ENCODE measurements at places on chromosomes 5 and 9.

- DNase-seq = no peak
Observed at GRCh38 chr5:89441965-89442364, 559.0 kb upstream of the MEF2C start.

DNA sequence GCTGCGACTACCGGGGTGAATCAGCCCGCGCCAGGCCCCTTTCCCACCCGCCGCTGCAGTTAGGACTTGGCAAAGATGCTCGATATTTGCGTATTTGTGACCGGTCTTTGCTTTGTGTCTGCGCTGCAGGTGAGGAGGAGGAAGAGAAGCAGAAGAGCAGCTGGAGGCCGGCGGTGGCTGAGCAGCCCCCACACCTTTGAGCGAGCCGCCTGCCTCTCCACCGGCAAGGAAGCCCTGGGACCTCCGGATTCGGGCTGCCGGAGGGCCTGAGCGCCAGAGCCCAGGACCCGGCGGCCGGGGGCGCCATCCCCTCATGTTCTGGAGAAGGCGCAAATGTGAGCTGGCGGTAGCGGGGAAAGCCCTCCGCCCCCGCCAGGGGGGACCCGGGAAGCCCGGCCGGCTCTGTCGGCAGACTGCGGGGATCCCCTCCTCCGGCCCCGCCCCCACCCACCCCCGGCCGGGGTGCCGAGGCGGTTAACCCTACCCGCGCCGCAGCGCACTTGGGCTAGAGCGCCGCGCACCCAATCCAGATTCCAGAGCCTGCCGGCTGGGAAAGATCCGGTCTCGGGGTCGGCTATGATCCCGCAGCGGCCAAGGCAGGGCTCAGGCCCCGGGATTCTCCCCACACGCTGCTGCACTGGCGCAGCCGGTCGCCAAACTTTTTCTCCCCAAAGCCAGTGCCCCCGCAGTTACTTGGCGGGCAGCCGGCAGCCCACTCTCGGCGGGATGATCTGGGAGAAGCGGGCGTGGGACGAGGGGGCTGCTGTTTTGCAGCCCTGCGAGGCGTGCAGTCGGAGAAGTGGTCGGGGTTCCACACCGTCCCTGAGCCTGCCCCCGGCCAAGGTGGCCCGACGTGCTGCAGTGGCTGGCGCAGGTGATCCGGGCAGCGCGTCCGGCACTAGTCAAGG lies 800 bp upstream of the KCNN2 start:
- DNase-seq = no peak

DNA sequence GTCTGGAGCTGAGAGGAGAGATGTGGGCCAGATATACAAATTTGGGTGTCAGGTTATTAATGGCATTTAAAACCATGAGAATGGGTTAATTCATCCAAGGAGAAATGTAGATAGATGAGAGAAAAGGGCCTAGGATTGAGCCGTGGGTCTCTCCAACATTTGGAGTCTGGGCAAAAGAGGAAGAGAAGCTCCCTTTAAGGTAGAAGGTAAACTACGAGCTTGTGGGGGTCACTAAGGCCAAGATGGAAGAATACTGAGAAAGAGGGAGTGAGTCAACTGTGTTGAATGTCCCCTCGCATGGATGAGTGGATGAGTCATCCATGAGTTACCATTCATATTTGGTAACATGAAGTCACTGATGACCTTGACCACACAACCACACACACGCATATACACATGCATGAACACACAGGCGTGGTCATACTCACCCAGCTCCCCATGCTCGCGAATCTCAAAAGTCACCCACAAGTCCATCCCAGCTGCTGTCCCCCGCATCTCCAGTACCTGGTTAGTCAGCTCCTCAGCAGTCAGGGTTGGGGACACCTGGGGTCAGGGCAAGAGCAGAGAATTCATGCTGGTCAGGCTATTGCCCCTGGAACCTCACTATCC lies 6.8 kb upstream of the FCHSD1 start:
- no peak for DNase-seq

GRCh38 chr5:77231471-77232138 lies 21.1 kb downstream of the PDE8B start:
- no peak for DNase-seq

GRCh38 chr9:132873403-132873802 lies 4.7 kb downstream of the AK8 start:
- no peak for DNase-seq

GRCh38 chr9:4287886-4288588 lies 11.8 kb downstream of the GLIS3 start:
- DNase-seq = no peak

DNA sequence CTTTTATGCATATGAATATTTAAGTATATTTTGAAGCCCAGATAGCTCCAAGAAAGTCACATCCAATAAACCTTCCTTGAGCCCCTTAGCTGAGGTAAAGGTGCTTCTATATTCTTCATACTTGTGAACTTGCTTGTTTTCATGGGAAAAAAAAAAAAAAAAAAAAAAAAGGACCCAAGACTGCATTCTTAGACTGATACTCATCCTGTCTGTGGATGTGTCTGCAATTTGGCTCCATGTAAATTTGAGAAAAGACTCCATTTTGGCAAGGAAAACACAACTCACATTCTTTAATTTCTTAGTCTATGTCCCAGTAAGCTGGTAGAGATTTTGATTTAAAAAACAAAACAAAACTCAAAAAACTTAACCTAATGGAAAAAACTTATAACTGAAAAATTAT lies 238.3 kb downstream of the FBXL17 start:
- DNase-seq = no peak

DNA sequence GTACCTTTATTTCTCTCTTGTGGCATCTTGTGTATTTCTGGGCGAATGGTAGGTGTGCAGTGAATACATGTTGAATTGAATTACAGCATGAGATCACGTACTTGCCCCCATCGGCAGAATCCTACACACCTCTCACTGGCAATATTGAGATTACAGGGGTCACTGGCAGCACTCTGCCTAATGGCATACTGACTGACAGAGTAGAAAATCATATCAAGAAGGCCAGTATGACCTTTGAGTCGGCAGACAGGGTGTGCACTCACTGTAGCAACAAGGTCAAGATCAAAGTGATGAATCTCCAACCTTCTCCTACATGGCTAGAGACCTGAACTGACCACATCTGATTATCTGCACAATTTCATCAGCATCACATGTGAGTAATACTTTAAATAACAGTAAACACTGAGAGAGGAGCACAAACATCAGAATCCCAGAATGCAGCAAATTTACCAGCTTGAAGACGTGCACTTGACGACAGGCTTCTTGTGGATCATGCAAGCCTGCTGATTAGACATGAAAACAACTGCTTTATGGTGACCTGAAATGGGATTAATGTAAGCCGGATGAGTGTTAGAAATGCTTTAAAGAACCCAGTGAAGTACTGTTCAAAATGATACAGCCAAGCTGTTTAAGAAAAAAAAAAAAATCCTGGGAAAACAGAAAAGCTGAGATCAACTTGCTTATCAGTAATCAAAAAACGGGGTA lies 267.1 kb upstream of the EFNA5 start:
- no peak for DNase-seq

DNA sequence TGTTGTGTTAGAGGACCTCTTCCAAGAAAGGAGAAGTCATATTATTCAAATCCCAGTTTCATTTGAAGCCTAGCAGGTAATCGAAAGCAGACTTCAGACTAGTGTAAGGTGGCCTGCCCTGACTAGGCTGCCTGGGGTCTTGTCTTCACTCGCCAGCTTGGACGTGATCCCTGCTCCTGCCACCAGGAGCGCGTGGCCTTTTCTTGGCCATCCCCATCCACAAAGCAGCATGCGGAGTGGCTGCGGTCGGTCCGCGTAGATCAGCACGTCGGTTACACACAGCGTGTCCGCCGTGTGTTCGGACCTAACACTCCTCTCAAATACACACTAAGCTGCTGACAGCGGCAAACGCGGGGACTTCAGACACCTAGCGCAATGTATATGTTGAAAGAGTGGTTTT lies 37.3 kb downstream of the CFAP77 start:
- DNase-seq = no peak

GRCh38 chr9:81417941-81418340 lies 271.4 kb downstream of the TLE1 start:
- no peak for DNase-seq

DNA sequence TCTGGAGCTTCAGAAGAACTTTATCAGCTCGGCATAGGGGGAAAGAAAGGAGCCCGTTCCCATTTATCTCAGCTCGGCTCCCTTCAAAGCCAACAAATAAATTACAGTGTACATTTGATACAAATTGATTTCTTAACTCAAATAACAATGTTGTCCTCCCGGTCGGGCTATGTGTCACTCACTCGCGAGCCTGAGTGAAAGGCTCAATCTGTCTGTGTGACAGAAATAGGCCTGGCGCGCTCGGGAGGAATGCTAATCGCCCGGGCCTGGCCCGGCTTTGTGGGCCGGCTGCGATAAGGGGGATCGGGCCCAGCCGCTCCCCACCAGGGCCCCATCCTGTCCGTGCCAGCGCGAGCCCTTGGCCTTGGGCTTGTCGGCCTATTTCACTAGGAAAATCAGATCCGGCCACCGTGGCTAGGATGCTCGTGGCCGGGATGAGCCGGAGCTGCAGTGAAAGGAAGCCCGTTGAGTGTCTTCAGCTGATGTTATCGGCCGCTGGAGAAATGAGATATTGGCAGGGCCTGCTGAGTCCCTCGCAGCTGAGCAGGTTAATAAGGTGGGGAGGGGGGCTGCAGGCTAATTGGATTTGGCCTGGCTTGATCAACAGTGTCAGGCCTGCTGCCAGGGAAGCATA lies 258.7 kb downstream of the IRX1 start:
- no peak for DNase-seq

Data from SK-N-MC (cell line).